Stimulated activated CD4-positive, alpha-beta T cell treated with anti-CD3 and anti-CD28 coated beads, Interleukin-4, amount 100 ng/mL, for 1 hour (primary cell): ENCODE measurements at places on chromosomes 4 and X.

- DNase-seq, result no peak
These were observed 3.6 kb downstream of the GEMIN8 start for GRCh38 chrX:14026121-14026520.

- DNase-seq, result no peak
These were observed 27.8 kb upstream of the PSAPL1 start for GRCh38 chr4:7462509-7462971.

GRCh38 chrX:150227321-150227860, 135.7 kb upstream of the MAMLD1 start:
- no peak for DNase-seq

GRCh38 chrX:10496345-10496965, 123.9 kb downstream of the MID1 start:
- DNase-seq, result no peak

- no peak for DNase-seq
These were observed 265.0 kb upstream of the RPS6KA3 start for GRCh38 chrX:20531667-20532066.

GRCh38 chr4:138761638-138762220, 253.9 kb upstream of the NOCT start:
- DNase-seq, result no peak

GRCh38 chr4:146506272-146506671, 15.5 kb downstream of the SLC10A7 start:
- DNase-seq, result no peak

DNA sequence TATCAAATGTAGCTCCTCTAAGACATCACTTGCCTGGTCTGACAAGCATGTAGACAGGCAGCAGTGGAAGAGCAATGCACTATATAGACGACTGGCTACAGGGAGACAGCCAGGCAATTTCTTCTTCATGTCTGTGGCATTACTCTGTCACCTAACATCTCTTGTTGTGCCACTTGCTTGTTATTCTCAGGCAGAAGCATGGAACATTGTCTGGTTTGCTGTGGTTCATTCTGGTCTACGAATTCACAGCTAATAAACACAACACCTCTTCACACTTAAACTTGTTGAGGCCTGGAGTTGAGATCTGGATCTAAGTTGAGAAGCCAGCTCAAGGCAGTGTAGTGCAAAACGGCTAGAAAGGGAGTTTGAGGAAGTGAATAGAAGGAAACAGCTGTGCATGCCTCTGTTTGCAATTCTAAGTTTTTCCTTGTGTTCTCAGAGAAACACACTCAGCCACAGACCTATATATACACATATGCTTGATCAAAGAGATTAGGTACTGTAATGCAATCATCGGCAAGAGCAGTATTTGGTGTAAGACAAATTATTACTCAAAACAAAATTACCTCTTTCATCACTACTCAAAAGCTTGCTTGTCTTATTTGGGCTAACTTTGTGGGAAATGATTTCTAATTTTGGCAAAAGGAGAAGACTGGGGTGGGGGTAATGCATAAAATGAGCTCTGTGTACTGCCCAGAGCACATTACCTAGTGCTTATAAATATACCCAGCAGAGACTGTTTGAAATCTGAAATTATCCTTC, 243.8 kb downstream of the PPP3CA start:
- DNase-seq, result no peak
